Sigmoid colon (tissue), 7 donors: ENCODE measurements at places on chromosomes 16 and 17.

- no peak for DNase-seq
Measured at GRCh38 chr17:172401-172800, 9.0 kb downstream of the DOC2B start.

DNA sequence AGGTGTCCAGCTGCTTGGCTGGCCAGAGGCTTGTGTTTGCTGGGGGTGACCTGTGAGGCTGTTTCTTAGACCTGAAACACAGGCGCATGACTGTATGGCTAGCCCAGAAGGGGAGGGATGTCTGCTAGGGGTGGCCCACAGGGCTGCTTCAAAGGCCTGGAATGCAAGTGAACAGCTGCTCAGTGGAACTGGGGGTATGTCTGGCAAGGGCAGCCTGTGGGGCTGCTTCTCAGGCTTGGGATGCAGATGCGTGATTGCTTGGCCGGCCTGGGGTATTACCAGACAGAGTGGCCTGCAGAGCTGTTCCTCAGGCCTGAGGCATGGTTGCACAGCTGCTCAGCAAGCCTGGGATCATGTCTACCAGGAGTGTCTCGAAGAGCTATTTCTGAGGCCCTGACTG is 20.5 kb downstream of the TANC2 start:
- no peak for DNase-seq

- DNase-seq, result no peak
Measured at GRCh38 chr16:85806539-85806938, 7.0 kb downstream of the COX4I1 start.

GRCh38 chr16:68627951-68628425 is 17.1 kb upstream of the CDH3 start:
- no peak for DNase-seq

DNA sequence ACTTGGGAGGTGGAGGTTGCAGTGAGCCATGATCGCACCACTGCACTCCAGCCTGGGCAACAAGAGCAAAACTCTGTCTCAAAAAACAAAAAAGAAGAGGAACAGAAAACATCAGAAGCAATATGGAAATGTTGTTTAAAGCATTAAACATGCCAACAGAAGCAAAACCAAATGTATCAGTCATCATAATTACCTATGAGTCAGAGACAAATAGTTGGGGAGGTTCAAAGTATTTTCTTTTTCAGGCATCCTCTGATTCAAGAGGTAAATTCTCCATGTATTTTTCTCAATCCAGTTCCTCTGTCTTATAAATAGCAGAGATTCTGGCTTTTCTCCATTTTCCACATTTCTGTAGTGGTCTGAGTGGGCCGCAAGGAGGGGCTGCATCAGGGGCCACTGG is 2.1 kb upstream of the TM4SF5 start:
- DNase-seq, result no peak

DNA sequence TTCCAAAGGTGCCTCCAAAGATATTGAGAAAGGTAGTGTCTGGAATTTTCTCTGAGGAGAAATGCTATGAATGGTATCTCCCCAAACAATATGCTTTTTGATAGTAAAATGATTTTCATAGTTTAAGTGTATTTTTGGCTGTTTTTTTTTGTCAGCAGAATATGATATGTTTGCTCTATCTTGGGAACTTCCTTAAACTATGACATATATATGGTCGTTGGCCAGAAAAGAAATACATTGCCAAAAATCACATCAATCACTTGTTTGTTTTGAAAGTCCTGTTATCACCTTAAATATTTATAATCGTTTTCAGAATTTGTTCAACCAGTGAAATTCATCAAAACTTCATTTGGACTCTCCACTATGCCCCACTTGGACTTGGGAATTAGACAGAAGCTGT is 816.9 kb downstream of the CDH11 start:
- no peak for DNase-seq

DNA sequence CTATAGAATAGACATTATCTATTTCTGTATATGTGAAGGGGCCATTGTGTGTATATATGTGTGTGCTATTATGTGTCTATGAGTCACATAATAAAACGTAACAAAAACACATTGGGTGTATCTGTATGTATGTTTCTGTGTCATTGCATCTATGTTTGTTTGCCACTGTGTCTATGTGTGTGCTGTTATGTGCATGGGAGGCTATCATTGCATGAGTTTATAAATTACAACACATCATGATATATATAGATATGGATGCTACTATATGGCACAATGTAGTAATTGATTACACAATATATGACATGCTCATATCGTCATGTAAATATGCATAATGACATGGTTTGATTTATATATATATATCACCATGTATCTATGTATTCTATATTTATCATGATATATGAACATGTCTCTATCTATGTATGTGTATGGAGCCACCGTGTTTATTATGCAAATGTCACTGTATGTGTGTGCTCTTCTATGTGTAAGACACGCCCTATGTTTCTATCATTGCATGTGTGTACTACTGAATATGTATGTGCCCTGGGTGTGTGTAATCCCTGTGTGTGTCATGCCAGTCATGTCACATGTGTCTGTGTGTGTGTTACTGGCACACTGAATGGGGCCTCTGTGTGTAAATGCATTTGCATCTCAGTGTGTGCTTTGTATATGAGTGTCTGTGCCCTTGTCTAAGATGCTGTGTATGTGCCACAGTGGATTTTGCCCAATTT is 1.4 kb upstream of the TSPOAP1 start:
- DNase-seq, result no peak
